H9 (cell line): ENCODE measurements at places on chromosomes 7 and 10. TPM values are rescaled to one million over a fixed set of nuclear protein-coding genes. Genes with fewer than 3 reads are reported as not detected.
A peak's percentile ranks its signal among the peaks of the same experiment; 100 is the strongest.

DNA sequence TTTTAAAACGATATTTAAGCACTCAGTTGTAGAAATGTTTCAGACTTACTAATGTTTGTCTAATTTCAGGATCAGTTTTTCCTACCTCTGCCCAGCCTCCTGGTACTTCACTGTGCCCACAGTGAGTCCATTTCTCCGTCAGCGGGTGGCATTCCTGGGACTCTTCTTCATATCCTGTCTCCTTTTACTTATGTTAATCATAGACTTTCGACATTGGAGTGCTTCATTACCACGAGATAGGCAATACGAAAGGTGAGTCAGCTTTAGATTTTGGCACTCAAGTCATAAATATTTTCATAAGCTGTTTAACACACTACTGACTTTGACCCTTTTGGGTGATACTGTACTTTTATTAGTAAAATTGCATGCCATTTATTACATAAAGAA lies 2.1 kb downstream of the ENTPD7 start:
- H3K4me3 ChIP-seq = no peak overlapping the region
- no peak overlapping the region for H3K27ac ChIP-seq
- no peak for DNase-seq
- H3K27me3 ChIP-seq = no peaks in the 10 kb centered on the region; the same call in 1 of the 2 replicates
- no peaks in the 10 kb centered on the region; the same call in 1 of the 2 replicates for H3K36me3 ChIP-seq

- no peaks in the 10 kb centered on the region for H3K4me1 ChIP-seq
- no peak for DNase-seq
- no peaks in the 10 kb centered on the region for H3K27me3 ChIP-seq
- no peak overlapping the region for H3K27ac ChIP-seq
- no peak overlapping the region for H3K4me3 ChIP-seq
Observed at GRCh38 chr10:64286533-64286932, 765.3 kb downstream of the REEP3 start.

- no peak for DNase-seq
- H3K4me3 ChIP-seq = no peak overlapping the region
- no peaks in the 10 kb centered on the region for H3K4me1 ChIP-seq
Observed at GRCh38 chr10:86658261-86658741, 4.0 kb downstream of the OPN4 start.

- no peak overlapping the region for H3K4me3 ChIP-seq
- no peaks in the 10 kb centered on the region; the same call in 1 of the 2 replicates for H3K27me3 ChIP-seq
- 0 out of 2 replicates have a peak, but pooled peaks cover 2% of the 10 kb centered on the region for H3K36me3 ChIP-seq
- DNase-seq = peak; percentile 15
- no peaks in the 10 kb centered on the region for H3K4me1 ChIP-seq
Observed at GRCh38 chr7:157479326-157479725, 142.5 kb downstream of the DNAJB6 start.

GRCh38 chr10:89043052-89043451 lies 52.5 kb downstream of the FAS start:
- no peaks in the 10 kb centered on the region for H3K27me3 ChIP-seq
- no peaks in the 10 kb centered on the region for H3K36me3 ChIP-seq
- H3K4me1 ChIP-seq = no peaks in the 10 kb centered on the region; the same call in 1 of the 2 replicates
- no peak for DNase-seq
- H3K4me3 ChIP-seq = no peak overlapping the region

GRCh38 chr7:132463922-132464321 lies 112.3 kb downstream of the PLXNA4 start:
- H3K4me3 ChIP-seq = no peak overlapping the region
- no peak overlapping the region for H3K27ac ChIP-seq
- DNase-seq = no peak

GRCh38 chr10:98186681-98187080 lies 52.2 kb downstream of the R3HCC1L start:
- H3K27ac ChIP-seq = no peak overlapping the region
- H3K4me1 ChIP-seq = no peaks in the 10 kb centered on the region
- H3K27me3 ChIP-seq = no peaks in the 10 kb centered on the region
- DNase-seq = no peak
- no peak overlapping the region for H3K4me3 ChIP-seq

GRCh38 chr7:101560856-101561255 lies 68.2 kb downstream of the MYL10 start:
- peaks cover 2% of the 10 kb centered on the region; the same call in 1 of the 2 replicates for H3K4me1 ChIP-seq
- peak; percentile 12 for DNase-seq
- no peaks in the 10 kb centered on the region for H3K36me3 ChIP-seq
- no peak overlapping the region for H3K27ac ChIP-seq
- H3K27me3 ChIP-seq = no peaks in the 10 kb centered on the region

DNA sequence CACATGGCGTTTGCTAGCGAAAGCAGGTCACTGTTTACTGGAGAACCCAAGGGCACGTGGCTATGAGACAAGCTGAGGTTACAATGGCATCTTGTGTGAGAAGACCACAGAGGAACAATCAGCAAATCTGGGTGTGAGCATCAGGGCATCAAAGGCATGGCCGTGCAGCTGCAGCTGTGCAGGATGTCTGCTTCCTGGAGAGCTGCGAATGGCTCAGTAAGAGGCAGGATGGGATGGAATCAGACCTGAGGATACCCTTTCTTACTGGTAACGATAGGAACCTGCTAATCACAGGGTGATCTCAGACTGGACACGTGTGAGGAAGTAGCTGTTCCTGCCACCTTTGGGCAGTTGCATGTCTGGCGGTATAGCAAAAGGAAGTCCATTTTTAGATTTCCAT lies 119.5 kb downstream of the RNF216 start:
- DNase-seq = no peak
- no peaks in the 10 kb centered on the region for H3K4me1 ChIP-seq
- peaks cover 3% of the 10 kb centered on the region; the same call in 2 of the 3 replicates for H3K36me3 ChIP-seq

DNA sequence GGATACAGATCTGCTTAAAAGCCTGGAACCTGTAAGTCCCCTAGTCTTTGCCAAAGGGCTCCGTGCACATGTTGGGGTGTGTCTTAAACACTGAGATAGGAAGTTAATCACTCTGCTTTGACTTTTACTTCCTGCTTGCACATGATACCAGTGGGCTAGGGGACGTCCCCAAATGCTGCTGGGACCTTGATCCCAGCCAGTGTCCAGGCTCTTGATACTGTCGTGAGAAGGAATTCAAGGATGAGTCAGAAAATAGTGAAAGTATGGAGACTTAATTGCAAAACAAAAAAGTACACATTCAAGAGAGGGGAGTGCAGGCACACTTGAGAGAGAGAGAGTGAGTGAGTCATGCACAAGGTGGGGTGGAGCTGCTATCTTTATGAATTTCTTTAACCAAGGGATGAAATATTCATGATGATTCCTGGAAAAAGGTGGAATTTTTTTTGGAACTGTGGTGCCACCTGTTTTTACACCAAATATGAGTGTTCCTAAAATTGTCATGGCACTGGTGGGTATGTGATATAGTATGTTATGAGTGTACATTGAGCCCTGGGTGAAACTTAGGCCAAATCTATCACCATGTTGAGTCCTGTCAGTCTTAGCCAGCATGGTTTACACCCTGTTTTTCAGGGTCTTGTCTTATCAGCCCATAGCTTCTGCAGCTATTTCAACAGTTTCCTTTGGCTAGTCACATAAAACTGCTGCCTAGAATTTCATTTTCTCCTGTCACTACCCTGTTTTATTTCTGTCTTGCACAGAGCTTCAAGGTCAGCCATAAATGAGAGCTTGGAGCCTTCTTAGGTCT lies 88.3 kb upstream of the CYP26C1 start:
- H3K27me3 ChIP-seq = no peaks in the 10 kb centered on the region
- DNase-seq = no peak
- no peak overlapping the region for H3K4me3 ChIP-seq
- no peaks in the 10 kb centered on the region for H3K4me1 ChIP-seq

GRCh38 chr7:128868624-128869137 lies 6.0 kb downstream of the ATP6V1F start:
- H3K4me3 ChIP-seq = peak overlapping the region; percentile 77
- DNase-seq = no peak
- peaks cover 11% of the 10 kb centered on the region; the same call in 1 of the 2 replicates for H3K27me3 ChIP-seq
- peaks cover 15% of the 10 kb centered on the region for H3K36me3 ChIP-seq

- no peak overlapping the region for H3K27ac ChIP-seq
- H3K4me1 ChIP-seq = peaks cover 3% of the 10 kb centered on the region; the same call in 1 of the 2 replicates
- no peaks in the 10 kb centered on the region for H3K36me3 ChIP-seq
- peaks cover 18% of the 10 kb centered on the region; the same call in 1 of the 2 replicates for H3K27me3 ChIP-seq
Observed at GRCh38 chr7:4702961-4703512, 20.9 kb downstream of the FOXK1 start.

DNA sequence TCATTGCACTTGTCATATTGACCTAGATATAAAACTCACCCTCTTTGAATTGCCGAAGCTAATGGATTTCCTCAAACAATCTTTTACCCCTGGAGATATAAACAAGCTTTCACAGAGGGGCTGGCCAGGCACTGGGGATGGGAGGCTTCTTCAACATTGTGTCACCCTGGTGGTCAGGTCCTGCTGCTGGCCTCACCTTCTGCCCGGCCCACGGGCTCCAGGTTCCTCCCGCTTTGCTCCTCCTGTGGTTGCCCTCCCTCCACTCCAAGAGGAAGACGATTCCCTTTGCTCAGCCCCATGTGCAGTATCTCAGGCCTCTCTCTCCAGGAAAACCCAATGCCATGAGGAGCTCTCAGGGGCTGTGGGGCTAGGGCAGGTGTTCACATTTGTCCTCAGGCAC lies 118.1 kb upstream of the ADCY1 start:
- no peaks in the 10 kb centered on the region for H3K4me1 ChIP-seq
- no peaks in the 10 kb centered on the region for H3K27me3 ChIP-seq
- DNase-seq = no peak
- H3K4me3 ChIP-seq = no peak overlapping the region

DNA sequence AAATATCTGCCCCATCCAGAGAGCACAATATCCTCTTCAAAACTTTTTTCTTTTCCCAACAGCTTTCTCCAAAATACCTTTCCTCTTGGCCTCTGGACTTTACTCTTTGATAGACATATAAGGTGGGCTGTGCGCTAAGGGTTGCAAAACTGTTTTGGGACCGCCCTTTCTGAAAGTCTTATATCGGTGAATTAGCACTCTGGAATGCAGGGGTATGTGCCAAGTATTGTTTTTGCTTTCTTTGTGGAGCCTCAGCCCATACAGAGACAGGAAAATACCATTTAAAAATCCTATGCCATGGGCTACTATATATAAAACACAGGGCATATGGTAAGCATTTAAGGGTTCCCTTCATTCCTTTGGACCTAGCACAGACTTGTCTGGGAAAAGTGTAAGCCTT lies 37.7 kb downstream of the PPP1R17 start:
- no peaks in the 10 kb centered on the region for H3K4me1 ChIP-seq
- DNase-seq = no peak
- H3K27ac ChIP-seq = no peak overlapping the region
- H3K36me3 ChIP-seq = no peaks in the 10 kb centered on the region

GRCh38 chr7:133674079-133674763 lies 421.3 kb downstream of the EXOC4 start:
- no peaks in the 10 kb centered on the region; the same call in 1 of the 2 replicates for H3K4me1 ChIP-seq
- no peak for DNase-seq
- H3K36me3 ChIP-seq = no peaks in the 10 kb centered on the region; the same call in 1 of the 2 replicates
- no peak overlapping the region for H3K4me3 ChIP-seq

Gene CRYGN
- total RNA-seq = 0.79 and 1.8 TPM in 2 replicates

Gene INTS1
- total RNA-seq = 133 and 135 TPM in 2 replicates

Gene ACSL5
- not detected in 2 replicates for total RNA-seq

Gene MICALL2
- total RNA-seq = 7.1 and 8.4 TPM in 2 replicates

Gene LIPJ
- total RNA-seq = not detected in 2 replicates

Gene RFC2
- 73.6 and 76.6 TPM in 2 replicates for total RNA-seq

Gene VWA2
- 1.4 and 1.6 TPM in 2 replicates for total RNA-seq

Gene TRPV5
- not detected in 2 replicates for total RNA-seq
